Suppressor macrophage treated with lipopolysaccharide for 1 hour (primary cell): ENCODE measurements at places on chromosomes 13 and 19.
A peak's percentile ranks its signal among the peaks of the same experiment; 100 is the strongest.

- peak; percentile 95 for DNase-seq
Measured at GRCh38 chr19:48415395-48415794, 21.9 kb downstream of the GRIN2D start.

- DNase-seq: no peak
Measured at GRCh38 chr19:12982648-12983047, 12.6 kb upstream of the NFIX start.

GRCh38 chr13:21590231-21590630, 13.7 kb downstream of the MICU2 start:
- DNase-seq: no peak

- DNase-seq: no peak
Measured at GRCh38 chr13:36046672-36047071, 84.5 kb downstream of the DCLK1 start.

DNA sequence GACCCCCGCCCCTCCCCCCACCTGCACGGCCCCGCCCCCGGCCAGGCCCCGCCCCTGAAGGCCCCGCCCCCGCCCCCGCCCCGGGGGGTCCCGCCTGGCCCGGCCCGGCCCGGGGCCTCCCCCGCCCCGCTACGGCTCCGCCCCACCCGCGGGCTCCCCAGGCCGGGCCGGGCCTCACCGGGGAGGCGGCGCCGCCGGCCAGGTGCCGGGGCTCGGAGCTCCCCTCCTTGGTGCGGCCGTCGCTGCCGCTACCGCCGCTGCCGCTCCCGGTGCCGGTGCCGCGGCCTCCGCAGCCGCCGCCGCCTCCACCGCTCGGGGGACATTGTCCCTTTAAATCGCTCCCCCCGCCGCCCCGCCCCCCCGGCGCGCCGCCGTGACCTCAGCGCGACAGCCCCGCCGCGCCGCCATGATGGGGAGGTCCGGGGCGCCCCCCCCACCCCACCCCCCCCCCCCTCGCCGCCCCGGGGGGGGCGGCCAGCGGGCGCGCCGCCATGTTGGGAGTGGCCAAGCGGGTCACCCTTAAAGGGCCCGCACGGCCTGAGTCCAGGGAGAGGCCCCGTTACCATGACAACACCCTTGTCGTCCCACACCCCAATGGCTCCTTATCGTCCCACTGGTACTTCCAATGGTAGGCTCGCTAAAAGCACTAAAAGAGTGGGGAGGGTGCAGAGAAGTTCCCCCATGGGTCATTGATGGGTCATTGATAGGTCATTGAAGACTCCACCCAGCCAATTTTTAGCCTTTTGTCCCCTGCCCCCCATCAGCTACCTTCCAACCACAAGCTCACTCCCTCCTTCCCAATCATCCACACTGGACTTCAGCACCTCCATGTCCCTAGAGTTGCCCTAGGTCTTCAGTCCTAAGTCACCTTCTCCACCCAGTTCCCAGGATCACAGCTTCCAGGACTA, at the start of gene WIZ:
Gene WIZ (minus strand): TSS at position 337 of the 908 bp plus-strand sequence. CDS start 1,649 bp downstream, outside the sequence.
- DNase-seq: peak; percentile 88

DNA sequence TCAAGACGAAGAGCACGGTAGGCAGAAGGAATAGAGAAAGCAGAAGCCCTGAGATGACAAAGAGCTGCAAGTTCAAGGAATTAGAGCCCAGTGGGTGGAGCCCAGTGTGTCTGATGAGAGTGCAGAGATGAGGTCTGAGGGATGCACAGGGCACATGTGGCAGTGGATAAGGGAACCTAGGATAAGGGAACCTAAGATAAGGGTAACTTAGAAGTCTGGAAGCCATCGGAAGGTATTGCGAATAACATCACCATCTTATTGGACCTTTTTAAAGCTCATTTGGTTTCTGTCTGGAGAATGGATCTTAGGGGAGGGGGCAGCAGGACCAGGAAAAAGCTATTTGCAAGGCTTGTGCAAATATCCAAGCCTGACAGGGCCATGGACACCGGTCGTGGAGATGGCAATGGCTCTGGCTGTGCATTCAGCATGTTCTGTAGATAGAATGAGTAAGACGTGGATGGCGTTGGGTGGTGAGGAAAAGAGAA, 1.3 kb downstream of the FPR3 start:
- peak; percentile 88 for DNase-seq

- DNase-seq: no peak
Measured at GRCh38 chr13:101627556-101627943, 175.1 kb downstream of the ITGBL1 start.

DNA sequence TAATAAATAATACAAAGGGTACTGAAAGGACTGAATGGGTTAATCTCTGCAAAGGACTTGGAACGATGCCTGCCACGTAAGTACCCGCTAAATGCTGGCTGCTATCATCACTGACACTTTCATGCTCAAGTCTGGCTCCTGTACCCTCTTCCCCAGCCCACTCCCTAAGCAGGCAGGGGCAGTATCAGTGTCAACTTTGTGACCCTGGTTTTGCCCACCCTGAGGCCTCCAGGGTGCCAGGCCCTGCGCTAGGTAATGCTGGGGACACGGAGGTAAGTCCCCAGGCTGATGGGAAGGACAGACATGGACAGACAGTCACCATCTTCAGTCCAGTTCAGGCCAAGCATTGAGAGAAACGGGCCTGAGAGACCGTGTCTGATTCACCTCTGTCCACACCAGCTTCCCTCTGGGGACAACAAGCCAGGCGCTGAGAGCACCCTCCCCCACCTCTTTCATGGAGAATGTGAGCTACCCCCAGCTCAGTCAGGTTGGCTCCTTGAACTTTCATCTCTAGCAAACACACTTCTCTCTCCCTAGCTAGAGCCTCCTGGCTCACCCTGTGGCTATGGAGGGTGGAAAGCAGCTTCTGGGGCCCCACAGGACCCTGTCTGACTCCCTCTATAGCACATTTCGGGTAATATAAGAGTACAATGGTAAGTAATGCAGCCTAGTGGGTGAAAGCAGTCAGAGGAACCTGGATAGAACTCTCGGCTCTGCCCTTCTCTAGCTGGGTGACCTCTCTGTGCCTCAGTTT, 800 bp downstream of the ETFB start:
- peak; percentile 49 for DNase-seq

GRCh38 chr13:114219392-114219791, 15.3 kb upstream of the CDC16 start:
- no peak for DNase-seq

GRCh38 chr19:33557196-33557595, 35.6 kb upstream of the PEPD start:
- no peak for DNase-seq

DNA sequence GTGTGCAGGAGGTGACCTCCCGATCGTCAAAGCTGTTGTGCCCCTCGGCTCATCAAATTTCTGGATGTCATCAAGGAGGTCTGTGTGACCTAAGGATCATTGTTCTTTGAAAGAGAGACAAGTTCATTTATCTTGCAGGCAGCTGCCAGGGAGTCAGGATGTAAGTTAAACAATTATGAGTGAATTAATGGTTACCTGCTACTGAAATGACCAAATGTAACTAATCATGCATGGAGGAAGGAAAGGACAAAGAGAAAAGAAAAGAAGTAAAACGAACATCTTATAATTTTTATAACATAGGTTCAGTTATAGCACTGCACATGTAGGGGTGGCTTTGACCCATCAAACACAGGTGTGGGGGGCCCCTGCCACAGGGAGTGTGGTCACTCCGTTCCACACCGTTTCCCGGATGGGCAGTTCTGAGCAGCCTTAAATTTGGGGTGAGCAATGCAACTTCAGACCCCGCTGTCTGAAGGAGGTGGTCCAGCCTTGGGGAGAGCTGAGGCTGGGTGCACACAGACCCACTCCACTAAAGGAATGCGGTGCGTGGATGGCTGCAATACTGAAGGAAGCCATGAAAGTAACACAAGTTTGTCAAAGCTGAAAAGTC, 5.3 kb downstream of the CD22 start:
- no peak for DNase-seq

GRCh38 chr19:48676487-48676886, 3.7 kb upstream of the NTN5 start:
- DNase-seq: no peak

DNA sequence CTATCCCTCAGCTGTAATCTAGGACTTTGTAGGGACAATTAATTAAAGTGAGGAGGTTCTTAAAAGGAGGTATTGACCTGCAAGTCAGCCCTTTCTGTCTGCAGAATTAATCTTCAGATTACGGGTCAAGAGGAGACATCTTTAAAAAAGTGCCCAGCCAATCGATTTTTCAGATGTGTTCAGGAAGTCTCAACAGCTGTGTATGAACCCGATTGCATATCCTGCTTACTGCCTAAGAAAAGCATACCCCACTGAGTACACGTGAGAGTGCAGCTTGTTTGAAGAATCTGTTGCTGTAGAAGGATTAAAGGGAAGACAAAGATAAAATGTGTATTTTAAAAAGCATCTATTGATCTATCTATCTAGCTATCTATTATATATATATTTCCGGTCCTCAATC, 1194.5 kb downstream of the UQCRFS1 start:
- DNase-seq: no peak

DNA sequence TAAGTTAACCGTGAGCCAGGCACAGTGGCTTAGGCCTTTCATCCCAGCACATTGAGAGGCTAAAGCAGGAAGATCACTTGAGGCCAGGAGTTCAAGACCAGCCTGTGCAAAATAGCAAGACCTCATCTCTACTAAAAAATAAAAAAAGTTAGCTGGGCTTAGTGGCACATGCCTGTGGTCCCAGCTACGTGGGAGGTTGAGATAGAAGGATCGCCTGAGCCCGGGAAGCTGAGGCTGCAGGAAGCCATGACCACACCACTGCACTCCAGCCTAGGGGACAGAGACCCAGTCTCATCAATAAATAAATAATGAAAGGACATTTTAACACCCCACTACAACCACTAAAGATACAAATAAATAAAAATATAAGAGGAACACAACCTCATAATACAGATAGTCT, 21.6 kb downstream of the LSM14A start:
- no peak for DNase-seq

GRCh38 chr19:29400917-29401711, 124.7 kb upstream of the VSTM2B start:
- DNase-seq: no peak

GRCh38 chr13:112325142-112325808, 50.9 kb upstream of the SPACA7 start:
- DNase-seq: no peak

- no peak for DNase-seq
Measured at GRCh38 chr13:43110036-43110435, 86.7 kb downstream of the DNAJC15 start.

- no peak for DNase-seq
Measured at GRCh38 chr13:44365899-44366298, 7.7 kb upstream of the SERP2 start.

DNA sequence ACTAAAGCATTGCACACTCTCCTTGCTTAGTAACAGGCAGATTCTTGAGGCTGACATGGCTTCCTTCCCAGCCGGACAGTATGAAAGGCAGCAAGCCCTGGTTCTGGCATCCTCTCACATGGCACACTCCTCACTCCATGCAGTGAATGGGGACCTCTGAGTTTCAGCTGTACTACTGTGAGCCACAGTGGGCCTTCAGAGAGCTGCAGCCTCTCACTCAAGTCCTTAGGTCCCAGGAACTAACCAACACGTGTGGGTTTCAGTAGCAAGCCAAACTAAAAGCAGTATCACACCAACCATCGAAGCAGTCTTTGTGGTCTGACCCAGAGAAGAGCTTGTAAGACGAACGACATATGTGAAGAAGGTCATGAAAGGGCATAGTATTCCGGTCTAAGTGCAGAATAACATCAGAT, 128.2 kb downstream of the TBC1D4 start:
- no peak for DNase-seq

DNA sequence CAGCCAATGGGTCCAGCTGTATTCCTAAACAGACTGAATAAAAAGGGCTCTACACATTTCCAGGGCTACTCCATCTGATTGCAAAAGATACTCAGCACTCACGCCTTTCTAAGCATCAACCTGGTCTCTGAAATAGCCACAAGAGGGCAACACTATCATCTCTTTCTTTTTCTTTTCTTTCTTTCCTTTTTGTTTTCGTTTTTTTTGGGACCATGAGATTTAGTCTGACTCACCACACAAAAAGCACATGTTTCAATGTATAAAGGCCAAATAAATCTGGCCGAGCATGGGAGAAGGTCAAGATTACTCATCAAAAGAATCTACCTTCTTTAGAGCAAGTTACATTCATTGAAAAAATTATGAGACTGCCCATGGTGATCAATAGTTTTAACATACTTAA, 805.6 kb upstream of the ARGLU1 start:
- no peak for DNase-seq

DNA sequence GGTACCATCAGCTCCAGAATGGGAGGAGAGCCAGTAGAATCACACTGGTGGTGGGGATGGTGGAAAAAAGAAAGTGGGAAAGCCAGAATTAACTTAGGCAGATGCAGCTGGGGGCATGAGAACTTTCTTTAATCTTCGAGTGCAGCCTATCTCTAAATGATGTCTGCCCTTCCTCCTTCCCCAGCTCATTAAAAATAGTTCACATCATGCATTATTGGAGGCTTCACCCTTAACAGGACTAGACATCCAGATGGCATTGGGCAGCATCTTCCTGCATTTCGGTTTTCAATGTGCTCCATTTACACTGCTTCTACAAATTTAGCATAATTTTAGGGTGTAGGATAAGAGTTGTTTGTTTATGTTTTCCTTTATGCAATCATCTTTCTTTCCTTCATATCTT, 272.8 kb downstream of the COG6 start:
- no peak for DNase-seq

DNA sequence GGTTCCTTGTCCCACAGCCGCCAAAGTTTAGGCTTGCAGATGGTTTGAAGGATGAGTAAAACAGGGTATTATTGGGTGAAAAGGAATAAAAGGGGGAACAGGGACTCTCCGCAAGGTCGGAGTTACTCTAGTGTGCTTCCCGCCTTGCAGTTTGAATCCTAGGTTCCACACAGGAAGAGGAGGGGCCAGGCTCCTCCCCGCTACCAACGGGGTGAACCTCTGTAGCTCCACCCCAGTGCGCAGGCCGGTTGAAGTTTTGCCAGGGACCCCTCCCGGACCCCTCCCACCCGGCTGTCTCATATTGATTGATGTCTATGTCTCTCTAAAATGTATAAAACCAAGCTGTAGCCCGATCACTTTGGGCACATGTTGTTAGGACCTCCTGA, 11.6 kb upstream of the GTF2F2 start:
- no peak for DNase-seq

GRCh38 chr19:10984166-10984735, 23.4 kb downstream of the SMARCA4 start:
- DNase-seq: no peak

DNA sequence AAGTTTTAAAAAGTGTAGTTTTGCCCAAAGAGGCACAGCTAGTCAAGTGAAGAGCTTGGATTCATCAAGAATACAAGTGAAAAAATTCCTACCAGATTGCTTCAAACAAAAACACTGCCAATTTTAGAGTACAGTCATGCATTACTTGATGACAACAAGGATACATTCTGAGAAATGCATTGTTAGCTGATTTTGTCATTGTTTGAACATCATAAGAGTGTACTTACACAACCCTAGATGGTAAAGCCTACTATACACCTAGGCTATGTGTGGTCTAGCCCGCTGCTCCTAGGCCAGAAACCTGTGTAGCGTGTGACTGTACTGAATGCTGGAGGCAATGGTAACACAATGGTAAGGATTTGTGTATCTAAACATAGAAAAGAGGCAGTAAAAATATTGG, 41.1 kb downstream of the TMTC4 start:
- DNase-seq: no peak

- peak; percentile 80 for DNase-seq
Measured at GRCh38 chr19:21593934-21594820, 88.8 kb downstream of the ZNF429 start.
